Neural crest cell (in vitro differentiated cells): ENCODE measurements at places on chromosomes 7 and 10.

DNA sequence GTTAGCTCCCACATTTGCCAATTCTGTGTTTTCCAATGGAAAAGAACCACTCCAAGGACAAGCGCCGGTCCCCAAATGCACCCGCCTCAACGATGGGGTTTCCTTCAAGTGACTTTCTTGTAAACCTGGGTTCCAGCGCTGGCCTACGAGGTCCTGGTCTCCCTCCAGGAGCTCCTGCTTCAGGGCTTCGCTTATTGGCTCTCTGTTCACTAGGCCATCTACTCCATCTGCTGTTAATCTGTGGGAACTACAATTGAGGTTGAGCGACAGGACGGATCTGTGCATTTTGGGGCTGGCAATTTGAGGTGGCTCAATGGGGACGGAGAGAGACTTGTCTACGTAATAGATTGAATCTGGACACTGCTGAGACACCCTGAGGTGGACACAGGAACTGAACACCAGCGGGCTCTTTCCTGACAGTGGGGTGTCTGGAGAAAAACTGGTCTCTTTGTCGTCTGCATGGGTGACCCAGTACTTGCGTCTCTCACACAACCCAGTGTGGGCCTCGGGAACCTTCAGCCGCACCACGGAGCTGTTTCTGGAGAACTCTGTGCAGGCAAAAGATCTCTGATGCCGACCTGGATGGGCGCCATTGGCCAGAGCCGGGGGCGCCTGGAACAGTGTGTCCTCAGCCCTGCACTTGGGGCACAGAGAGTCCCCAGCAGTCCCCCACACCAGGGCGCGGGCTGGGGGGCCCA lies 115.9 kb upstream of the ADAM12 start:
- DNase-seq: peak; percentile 28

DNA sequence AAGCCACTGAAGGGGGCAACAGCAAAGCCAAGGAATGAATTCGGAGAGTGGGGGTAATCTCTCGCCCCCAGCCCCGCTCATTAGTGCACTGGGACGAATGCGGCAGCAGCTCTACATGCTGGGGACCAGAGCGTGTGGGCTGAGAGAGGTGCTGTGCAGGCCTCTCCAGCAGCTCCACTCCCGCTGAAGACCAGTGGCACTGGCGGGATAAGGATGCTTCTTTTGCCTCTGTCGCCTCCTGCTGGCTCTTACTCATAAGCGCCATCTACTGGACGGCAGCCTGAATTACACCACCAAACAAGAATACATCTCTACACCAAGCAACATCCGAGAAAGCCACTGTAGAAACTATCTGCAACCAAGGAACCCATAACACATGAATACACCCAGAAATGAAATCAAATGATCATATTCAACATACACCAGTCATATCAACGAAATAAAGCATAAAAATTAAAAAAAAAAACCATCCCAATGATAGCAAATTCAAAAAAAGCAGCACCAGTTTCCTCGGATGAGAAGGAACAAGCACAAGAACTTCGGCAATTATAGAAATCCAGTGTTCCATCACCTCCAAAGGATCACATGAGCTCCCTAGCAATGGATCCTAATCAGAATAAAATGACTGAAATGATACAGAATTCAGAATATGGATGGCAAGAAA lies 79.0 kb upstream of the TMEM168 start:
- DNase-seq: peak; percentile 37

DNA sequence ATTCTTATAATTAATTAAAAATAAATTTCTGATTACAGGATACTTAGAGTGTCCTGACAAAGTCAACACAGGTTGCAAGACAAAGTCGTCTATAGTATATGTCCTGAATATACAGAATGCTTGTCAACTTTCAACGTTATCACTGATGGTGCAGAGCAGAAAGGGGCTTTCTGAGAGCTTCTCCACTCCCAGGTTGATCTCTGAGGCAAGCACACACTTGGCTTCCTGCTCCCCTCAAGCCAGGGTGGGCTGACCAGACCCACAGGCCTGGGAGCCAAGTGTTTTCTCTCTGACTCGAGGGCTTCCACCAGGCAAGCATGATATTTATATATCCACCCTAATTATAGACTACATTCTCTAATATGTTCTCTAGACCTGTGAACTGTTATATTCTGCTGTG lies 448.9 kb downstream of the SH2D4B start:
- DNase-seq: no peak

GRCh38 chr7:4208086-4208485 lies 474.0 kb upstream of the FOXK1 start:
- no peak for DNase-seq

DNA sequence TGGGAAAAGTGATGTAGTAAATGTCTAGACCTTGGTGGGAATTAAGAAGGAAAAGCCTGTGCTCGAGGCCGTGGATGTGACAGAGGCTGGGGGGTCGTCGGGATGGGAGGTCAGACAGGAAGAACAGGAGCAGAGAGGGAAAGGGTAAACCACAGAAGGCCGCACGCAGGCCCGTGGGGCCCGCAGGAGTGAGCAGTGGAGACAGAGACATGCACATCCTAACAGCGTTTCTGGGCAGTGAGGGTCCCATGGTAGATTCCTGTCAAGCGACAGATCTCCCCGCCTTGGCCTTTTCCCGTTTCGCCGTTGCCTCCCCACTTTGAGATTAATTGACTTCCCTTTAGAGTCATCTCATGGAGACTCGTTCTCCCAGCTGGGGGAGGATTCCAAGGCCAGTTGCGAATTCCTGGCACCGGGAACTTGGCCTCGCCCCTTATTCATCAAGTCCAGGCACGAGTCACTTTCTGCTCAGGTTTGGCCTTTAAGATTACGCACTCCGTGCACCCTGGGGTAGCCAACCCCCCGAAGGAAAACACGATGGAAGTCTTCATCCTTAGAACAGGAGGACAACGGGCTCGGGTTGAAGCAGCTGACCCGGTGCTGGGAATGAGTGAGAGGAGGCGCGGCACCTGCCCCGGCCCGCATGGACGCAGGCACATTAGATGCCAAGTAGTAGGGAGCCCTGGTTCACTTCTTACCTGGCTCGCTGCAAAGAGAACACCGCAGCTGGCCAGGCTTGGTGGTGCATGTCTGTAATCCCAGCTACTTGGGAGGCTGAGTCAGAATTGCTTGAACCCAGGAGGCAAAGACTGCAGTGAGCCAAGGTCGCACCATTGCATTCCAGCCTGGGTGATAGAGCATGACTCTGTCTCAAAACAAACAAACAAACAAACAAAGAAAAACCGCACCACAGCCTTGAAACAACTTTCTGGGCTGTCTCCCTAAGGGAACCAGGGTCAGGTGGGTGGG lies 315.2 kb upstream of the SHH start:
- DNase-seq: no peak

- DNase-seq: no peak
These were observed 10.4 kb downstream of the ASB15 start for GRCh38 chr7:123612024-123612423.
